Activated CD4-positive, alpha-beta T cell treated with anti-CD3 and anti-CD28 coated beads for 24 hours (primary cell): ENCODE measurements at places on chromosomes 13 and 19.

GRCh38 chr19:30360376-30361106, 11.6 kb upstream of the ZNF536 start:
- no peak for DNase-seq

DNA sequence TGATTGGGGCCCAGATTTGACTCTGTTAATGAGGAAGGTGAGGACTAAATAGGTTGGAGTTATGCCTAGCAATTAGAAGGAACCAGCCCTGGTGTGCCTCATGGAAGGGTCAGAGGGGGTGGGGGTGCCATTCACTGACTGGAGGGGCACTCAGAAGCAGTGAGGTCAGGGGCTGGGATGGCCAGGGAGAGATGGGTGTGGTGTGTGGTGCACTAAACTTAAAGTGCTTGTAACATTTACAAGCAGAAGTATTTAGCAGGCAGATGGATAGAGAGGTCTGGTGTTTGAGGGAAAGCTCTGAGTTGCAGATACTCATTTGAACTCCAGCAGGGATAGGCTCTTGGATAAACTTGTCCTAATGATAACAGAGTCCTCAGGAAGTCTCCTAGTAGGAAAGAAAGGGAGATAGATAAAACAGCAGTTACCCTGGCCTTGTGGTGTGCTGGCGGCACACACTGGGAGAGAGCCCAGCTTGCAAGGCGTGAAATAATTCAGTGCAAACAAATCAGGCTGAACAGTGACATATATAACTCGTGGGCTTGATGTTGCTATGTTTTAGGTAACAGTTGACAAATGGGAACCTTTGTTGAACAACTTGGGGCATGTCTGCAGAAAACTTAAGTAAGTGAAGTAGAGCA, 20.0 kb upstream of the UPF3A start:
- DNase-seq, result no peak

GRCh38 chr13:35770756-35771297, 294.3 kb upstream of the MAB21L1 start:
- DNase-seq, result no peak

DNA sequence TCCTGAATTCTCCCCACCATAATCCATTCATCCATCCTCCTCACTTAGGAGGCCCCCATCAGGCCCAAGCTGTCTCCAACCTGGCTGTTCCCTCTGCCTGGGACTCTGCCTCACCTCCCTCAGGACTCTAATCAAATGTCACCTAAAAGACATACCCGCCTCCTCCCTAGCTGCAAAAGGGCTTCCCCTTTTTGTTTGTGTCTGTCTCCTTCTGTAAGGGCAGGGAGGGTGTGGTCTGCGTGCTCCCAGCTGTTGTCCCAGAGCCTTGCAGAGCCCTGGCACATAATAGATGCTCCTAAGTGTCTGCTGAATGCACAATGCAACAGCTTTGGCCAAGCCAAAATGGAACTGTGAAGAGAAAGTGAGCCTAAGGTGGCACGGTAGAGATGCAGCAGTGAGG, 4.4 kb downstream of the TRIR start:
- DNase-seq, result no peak

- no peak for DNase-seq
Measured at GRCh38 chr19:2235381-2236063, 607 bp downstream of the PLEKHJ1 start.

- no peak for DNase-seq
Measured at GRCh38 chr19:41085748-41086415, 2.4 kb upstream of the CYP2A13 start.

DNA sequence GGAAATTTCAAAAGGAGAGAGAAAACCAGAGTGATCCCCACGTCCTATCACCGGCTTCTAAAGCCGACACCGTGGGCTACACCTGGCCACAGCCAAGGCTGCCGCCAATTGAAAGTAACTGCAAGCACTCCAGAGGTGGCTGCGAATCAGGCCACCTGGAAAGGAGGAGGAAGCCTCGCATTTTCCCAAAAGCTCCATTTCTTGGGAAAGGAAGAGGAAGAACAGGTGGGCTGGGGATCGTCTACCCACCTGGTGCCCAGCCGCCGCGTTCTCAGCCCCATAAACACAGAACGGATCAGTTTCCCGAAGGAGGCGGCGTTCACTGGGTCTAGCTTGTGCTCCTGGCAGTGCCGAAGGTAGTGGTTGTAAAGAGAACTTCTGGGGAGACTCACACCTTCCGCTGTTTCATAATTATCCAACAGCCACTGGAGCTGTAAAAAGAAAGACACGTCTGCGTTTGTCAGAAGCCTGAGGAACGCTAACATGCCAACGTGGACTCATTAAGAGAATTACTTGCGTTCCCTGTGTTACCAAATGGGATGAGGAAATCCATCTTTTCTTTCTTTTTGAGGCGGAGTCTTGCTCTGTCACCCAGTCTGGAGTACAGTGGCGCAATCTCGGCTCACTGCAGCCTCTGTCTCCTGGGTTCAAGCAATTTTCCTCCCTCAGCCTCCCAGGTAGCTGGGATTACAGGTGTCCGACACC, 38.1 kb upstream of the RANBP3 start:
- no peak for DNase-seq

DNA sequence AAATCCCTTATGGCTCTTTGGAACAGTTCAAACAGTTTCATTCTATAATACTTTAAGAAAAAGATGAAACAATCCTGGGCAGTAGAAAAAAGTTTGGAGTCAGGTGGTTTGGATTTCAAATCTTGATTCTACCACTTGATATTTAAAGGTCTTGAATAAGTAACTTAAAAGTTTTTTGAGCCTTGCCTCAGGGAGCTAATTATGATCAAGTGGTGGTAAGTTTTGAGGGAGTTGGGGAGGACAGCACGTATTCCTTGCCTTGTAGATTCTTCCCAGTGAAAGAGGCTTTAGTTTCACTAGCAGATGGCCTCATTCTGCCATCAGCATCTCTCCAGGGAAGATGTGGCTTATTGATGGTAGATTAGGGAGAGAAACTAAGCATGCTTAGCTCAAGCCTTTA, 168.4 kb upstream of the CSNK1A1L start:
- DNase-seq, result no peak

DNA sequence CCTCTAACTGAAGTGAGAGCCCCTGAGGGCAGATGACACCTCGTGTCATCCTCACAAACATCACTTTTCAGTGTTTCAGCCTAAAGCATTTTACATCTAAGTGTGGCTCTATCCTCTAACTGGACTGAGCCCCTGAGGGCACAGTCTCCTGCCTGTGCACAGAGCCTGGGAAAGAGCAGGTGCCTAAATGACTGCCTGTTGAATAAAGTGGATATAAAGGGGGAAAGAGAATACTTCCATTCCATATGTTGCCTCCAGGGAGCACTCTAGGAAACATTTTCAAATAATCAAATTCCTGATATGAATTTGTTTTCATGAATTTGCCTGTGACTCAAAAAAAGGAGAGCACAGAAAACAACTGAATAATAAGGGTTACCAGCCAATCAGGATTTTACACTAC, 32.2 kb downstream of the CNMD start:
- DNase-seq, result no peak

- DNase-seq, result no peak
Measured at GRCh38 chr13:46736541-46737310, 60.2 kb downstream of the ESD start.

DNA sequence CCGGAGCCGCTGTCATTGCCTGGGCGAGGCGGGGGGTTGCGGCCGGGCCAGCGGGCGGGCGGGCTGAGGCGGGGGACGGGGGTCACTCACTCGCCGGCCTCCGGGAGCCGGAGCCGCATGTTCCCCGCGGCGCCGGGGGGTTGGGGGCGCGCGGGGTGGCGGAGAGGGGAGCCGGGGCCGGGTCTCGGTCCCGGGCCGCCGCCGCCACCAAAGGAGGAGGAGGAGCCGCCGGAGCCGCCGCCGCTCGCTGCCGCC, 149 bp downstream of the MED26 start:
- no peak for DNase-seq

GRCh38 chr19:51204321-51204720, 20.6 kb upstream of the CD33 start:
- DNase-seq, result no peak

GRCh38 chr13:50810468-50810867, 33.0 kb downstream of the DLEU7 start:
- DNase-seq, result no peak

- DNase-seq, result no peak
Measured at GRCh38 chr13:68808456-68808855, 1299.2 kb upstream of the ATXN8OS start.

DNA sequence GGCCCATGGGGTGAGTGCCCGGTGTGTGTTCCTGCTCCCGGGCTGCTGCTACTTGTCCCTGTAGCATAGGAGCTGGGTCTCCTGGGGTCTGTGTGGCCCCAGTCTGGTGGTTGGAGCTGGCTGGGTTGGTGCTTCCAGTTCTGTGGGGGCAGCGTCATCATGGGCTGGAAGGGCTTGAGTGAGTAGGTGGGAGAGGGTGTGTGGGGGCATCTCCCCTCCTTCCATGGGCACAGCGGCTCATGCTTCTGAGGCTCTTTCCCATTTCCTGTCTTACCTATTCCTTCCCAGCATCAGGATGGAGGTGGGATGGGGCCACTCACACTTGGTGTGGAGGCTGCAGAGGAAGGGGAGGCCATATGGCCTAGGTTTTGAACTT, 8.0 kb upstream of the EPN1 start:
- DNase-seq, result no peak
